ENCODE measurements at places on chromosomes 13 and 19. TPM values are rescaled to one million over a fixed set of nuclear protein-coding genes. Genes with fewer than 3 reads are reported as not detected.

GRCh38 chr13:111187960-111188541 lies 72.9 kb downstream of the ARHGEF7 start:
- no peak for DNase-seq

DNA sequence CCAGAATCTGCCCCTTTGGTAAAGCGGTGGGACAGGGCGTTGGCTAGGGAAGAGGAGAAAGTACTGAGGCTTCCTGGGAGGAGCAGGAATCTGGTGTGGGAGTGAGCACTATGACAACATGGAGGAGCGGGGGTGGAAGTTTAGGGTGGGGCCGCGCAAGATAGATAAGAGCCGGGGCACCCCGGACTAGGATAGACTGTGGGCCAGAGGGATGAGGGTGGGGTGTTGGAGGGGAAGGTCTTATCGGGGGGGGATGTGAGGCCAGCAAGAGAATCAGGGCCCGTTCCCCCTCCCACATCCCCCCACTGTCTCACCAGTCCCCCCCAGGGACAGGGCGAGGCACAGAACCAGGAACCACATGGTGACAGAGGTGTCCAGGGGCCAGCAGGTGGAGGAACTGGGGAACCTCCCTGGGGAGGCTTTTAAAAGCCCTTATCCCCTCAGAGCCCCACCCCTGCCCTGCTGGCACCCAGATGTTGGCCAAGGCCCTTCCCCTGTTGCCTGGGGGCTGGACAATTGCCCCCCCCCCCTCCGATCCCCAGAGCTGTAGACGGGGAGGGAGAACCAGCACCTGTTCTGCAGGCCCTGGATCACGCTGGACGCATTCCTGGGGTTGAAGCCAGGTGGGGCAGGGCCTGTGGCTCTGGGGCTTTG lies at the start of gene KLK1:
Gene KLK1, minus strand, starts transcription at position 399 of the 654 bp plus-strand sequence. Its CDS starts 39 bp downstream, at position 360.
- DNase-seq: no peak

- no peak for DNase-seq
These were observed 4.1 kb downstream of the KATNAL1 start for GRCh38 chr13:30303269-30303668.

DNA sequence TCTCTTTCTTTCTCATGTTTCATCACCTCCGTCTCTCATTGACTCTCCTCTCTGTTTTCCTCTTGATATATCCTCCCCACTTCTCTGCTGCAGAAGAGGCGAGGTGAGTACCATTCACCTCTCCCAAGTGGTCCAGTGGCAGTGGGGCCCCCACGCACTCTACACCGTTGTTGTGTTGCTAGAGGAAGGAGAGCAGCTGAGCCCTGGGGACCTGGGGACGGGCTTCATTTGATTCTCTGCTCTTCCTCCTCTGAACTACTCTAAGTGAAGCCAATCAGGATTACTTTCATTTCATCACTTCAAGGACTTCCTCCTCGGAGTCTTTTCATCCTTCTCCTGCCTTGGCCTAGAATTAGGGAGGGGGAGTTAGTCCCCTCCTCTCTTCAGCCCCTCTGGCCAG lies 64.6 kb downstream of the CCNE1 start:
- DNase-seq: no peak

The ZNF709 gene
- total RNA-seq: 8.1 TPM

The PSG1 gene
- not detected for total RNA-seq
